ENCODE measurements at places on chromosomes 16 and 17.
A peak's percentile ranks its signal among the peaks of the same experiment; 100 is the strongest.

- DNase-seq: no peak
Measured at GRCh38 chr17:42857389-42857788, 6.4 kb downstream of the AOC3 start.

DNA sequence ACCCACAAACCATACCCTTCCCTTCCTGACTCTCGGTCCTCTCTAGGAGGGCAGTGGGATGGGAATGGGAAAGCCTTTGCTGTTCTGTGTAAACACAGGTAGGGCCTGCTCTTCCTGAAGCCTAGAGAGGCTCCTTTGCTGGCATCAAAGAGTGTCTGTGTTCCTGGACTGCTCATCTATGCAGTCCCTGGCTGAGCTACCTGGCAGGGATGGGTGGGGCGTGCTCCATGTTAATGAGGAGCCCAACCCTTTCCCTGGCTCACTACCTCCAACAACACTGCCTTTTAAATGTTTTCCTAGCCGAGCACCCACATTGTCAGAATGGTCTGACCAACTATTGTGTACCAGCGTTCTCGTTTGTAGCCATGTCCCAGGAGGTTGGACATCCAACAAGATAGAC is 26.6 kb upstream of the NAGLU start:
- no peak for DNase-seq

DNA sequence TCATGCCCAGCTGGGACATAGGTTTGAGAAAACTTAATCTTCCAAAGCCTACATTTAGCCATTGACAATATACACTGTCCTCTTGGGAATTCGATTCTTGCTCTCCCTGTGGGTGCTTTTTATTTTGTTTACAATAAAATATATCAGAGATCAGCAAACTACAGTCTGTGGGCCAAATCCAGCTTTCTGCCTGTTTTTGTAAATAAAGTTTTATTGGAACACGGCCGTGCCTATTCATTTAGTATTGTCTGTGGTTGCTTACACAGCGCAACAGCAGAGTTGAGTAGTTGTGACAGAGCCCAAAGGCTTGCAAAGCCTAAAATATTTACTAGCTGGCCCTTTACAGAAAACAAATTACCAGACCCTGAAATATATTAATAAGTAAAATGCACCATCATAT is 39.7 kb upstream of the DNAJA2 start:
- no peak for DNase-seq

GRCh38 chr16:53745753-53746266 is 41.9 kb downstream of the FTO start:
- no peak for DNase-seq

DNA sequence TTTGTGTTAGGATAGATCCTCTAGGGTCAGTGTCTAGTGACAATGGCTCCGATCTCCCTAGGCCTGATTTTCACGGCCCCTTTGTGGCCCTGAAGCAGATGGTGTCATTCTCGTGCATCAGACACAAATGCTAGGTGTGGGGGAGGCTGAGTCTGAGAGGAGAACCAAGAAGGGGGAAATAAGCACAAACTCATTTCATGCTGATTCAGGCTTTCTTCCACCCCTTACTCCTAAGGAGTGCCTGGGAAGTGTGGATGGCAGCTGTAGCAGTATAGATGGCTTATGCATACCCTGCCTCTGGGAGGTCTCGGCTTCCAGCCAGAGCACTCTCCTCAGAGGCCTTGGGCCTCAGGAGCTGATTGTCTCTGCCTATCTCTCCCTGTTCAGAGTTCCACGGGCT is 1.8 kb upstream of the WNK4 start:
- DNase-seq: no peak

- peak; percentile 21 for DNase-seq
Measured at GRCh38 chr17:38879878-38880665, 10.2 kb downstream of the LASP1 start.

- DNase-seq: no peak
Measured at GRCh38 chr17:5535436-5535835, 48.9 kb downstream of the NLRP1 start.

GRCh38 chr17:76496464-76496863 is 4.8 kb downstream of the RHBDF2 start:
- no peak for DNase-seq

- DNase-seq: no peak
Measured at GRCh38 chr16:49674351-49674851, 181.5 kb downstream of the ZNF423 start.
